Lower lobe of right lung (tissue), 2 donors: ENCODE measurements at places on chromosomes 13 and 19. TPM values are rescaled to one million over a fixed set of nuclear protein-coding genes. Genes with fewer than 3 reads are reported as not detected.

The DAZAP1 gene
- total RNA-seq = 89.4 TPM

The TMEM255B gene
- total RNA-seq = 21.5 TPM

The SPTBN4 gene
- 0.53 TPM for total RNA-seq

The ZNF20 gene
- 6.6 TPM for total RNA-seq

The ZNF30 gene
- 3.5 TPM for total RNA-seq

The TEX101 gene
- not detected for total RNA-seq

The FPR3 gene
- total RNA-seq = 62.3 TPM

DNA sequence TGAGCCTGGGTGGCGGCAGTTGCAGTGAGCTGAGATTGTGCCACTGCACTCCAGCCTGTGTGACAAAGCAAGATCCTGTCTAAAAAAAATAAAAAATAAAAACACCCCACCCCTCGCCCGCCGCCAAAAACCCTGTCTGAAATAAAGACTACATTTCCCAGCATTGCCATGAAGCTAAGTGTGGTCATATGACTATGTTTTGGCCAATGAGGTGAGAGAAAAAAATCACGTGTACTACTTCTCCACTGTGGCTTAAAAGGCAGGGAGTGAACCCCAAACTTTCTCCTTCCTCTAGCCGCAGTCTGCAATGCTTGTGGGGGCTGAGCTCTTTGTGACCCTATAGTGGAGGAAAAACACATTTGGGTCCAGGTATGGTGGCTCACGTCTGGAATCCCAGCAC lies 54.9 kb downstream of the COLGALT1 start:
- no peak for DNase-seq

DNA sequence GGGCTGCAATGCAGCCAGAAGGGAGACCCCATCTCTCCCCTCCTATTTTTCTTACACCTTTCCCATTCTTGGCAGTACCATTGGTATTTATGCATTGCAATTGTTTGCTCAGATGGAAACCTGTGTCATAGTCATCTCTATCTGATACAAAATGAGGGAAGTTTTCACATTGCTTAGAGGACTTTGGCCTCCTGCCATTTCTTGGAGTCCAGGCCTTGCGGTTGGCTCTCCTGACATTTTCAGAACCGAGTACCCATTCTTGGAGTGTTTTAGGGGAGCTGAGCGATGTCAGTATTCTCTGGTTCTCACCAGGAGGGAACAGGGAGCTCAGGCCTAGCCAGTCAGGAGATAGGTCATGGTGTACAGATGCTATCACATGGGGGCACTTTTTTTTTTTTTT lies 1.5 kb downstream of the SIN3B start:
- no peak for DNase-seq

DNA sequence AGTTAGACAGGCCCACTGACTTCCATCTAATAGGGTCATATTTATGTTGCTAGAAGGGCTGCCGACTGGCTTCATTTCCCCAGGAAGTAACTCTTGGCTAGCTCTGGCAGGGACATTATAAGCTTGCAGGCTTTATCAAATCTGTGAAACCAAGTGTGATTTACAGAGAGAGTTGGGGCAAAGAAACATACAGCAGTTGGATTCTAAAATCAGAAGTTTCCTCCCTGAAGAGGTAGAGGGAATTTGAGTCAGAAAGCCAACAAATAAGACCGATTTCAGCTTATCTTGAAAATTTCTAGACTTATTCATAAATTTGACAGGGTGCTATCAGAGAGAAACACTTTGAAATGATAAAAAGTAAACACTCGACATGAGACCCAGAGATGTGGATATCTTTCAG lies 407.8 kb downstream of the OLFM4 start:
- DNase-seq = no peak

GRCh38 chr19:13830741-13831536 lies 35.7 kb downstream of the ZSWIM4 start:
- DNase-seq = no peak

DNA sequence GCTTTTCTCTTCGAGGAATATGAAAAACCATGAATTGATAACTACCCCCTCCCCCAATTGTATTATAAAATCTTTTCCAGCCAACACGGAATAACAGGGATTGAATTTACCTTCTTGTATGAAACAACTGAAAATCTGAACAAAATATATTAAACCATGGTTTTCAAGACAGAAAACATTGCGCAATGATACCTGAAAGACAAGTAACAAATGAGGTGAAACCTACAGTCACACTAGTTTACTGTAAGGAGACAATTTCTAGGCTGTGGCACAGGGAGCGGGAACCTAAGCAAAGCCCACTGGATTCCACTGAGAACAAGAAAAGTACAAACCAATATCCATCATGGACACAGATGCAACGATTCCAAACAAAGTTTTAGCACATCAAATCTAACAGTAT lies 53.4 kb downstream of the ZNF283 start:
- DNase-seq = no peak

- no peak for DNase-seq
These were observed 13.0 kb upstream of the SPATA13 start for GRCh38 chr13:24147570-24147963.

GRCh38 chr13:64591971-64592370 lies 2638.2 kb downstream of the PCDH9 start:
- DNase-seq = no peak

DNA sequence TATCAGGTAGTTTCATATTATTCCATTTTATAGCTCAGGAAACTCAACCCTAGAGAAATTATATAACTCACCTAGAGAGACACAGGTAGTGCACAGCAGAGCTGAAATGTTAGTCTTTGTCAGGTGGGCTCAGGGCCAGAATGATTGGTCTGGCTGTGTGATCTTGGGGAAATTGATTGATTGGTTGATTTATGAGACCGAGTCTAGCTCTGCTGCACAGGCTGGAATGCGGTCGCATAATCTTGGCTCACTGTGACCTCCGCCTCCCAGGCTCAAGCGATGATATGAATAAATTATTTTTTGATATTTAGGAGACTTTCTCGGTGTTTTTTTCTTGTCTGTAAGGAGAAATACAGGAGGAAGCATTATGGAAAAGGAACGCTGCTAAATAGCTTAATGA lies 239.9 kb upstream of the SLC10A2 start:
- no peak for DNase-seq

GRCh38 chr19:14346279-14346678 lies 35.0 kb upstream of the ADGRE5 start:
- no peak for DNase-seq

- peak; percentile 53 for DNase-seq
These were observed 14.9 kb downstream of the LAIR2 start for GRCh38 chr19:54517483-54517882.

GRCh38 chr13:33057019-33057780 lies 41.0 kb downstream of the KL start:
- DNase-seq = no peak

- DNase-seq = no peak
These were observed 89.6 kb upstream of the SLC15A1 start for GRCh38 chr13:98842070-98842469.

DNA sequence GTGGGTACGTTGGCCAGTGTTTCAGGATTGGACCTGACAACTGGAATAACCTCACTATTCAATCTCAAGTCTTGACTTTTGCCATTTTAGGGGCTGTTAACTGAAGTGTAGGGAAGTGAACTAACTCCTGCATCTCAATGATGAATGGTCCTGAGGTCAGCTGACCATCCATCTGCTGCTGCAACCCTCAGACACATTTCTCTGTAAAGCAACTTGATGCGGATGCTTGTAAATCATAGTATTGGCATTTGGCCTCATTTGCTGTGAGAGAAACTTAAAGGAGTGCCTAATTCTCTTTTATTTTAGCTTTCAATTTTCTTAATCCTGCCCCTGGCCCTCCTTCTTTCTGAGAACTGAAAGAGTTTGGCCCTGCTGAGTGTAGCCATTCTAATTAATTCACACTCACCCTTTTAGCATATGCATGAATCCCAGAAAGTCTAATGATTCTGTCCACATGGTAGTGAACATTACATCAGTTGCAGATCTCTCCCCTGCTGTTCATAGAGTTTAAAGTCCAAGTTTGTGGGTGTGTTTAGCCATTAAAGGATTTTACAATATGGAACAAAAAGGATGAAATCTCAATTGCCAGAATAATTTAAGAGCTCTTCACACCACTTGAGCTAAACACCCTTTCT lies 1531.4 kb upstream of the SLC10A2 start:
- DNase-seq = no peak

GRCh38 chr13:48624016-48624415 lies 29.7 kb upstream of the CYSLTR2 start:
- no peak for DNase-seq

- DNase-seq = no peak
These were observed 52.1 kb downstream of the DPY19L3 start for GRCh38 chr19:32457571-32458158.

DNA sequence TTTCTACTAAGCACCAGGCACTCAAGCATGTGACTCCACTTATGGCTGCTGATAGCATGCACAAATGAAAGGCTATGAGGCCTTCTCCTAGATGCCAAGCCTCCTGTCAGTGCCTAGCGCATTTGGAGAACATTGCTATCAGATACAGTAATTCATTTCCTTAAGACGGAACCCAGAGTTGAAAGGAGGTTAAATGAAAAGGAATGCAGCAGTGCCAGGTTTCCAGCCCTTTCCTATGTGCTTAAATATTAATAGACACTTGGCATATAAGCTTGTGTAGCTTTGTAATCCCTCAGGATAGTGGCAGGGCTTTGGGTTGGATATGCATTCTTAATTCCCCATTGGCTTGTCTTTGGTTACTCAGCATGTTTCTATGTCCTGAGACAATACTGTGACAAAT lies 140.1 kb upstream of the FRY start:
- DNase-seq = no peak

- DNase-seq = no peak
These were observed 13.8 kb downstream of the METTL21C start for GRCh38 chr13:102680842-102681740.

- DNase-seq = no peak
These were observed 115.4 kb downstream of the FLT1 start for GRCh38 chr13:28379371-28380083.

GRCh38 chr19:19477705-19478383 lies 37.5 kb downstream of the TSSK6 start:
- DNase-seq = no peak

- no peak for DNase-seq
These were observed 50.6 kb upstream of the MTIF3 start for GRCh38 chr13:27500806-27501534.

- no peak for DNase-seq
These were observed 2612.9 kb downstream of the PCDH9 start for GRCh38 chr13:64617231-64617630.

DNA sequence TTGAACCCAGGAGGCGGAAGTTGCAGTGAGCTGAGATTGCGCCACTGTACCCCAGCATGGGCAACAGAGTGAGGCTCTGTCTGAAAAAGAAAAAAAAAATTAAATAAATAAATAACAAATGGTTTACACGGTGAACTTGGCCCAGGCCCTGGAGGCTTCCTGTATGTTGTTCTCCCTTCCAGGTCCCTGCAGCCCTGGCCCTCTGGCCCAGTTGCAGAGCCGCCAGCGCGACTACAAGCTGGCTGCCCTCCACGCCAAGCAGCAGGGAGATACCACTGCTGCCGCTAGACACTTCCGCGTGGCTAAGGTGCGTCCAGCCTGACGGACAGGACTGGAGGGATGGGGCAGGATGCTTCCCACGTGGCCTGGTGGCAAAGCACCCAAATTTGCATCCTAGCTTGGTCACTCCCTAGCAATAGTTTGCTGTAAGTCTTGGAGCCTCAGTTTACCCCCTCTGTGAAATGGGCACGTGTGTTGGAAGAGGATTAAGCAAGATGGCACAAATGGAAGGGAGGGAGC lies 11.9 kb downstream of the CC2D1A start:
- DNase-seq = no peak

DNA sequence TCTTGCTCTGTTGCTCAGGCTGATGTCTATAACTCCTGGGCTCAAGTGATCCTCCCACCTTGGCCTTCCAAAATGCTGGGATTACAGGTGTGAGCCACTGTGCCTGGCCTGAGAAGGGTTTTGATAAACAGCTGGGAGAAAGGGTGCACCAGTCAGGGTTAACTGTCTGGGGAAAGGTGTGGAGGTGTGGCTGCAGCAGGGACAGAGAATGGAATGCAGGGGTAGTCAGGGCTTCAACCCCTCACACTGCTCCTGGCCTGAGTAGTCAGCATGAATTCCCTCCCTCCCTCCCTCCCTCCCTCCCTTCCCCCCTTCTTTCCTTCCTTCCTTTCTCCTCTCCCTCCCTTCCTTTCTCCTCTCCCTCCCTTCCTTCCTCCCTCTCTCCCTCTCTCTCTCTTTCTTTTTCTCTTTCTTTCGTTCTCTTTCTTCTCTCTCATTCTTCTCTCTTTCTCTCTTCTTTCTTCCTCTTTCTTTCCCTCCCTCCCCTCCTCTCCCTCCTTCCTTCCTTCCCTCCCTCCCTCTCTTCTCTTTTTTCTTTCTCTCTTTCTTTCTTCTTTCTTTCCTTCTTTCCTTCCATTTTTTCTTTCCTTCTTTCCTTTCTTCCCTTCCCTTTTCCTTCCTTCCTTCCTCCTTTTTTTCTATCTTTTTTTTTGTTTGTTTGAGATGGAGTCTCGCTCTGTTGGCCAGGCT lies 16.0 kb downstream of the MYO1F start:
- no peak for DNase-seq

DNA sequence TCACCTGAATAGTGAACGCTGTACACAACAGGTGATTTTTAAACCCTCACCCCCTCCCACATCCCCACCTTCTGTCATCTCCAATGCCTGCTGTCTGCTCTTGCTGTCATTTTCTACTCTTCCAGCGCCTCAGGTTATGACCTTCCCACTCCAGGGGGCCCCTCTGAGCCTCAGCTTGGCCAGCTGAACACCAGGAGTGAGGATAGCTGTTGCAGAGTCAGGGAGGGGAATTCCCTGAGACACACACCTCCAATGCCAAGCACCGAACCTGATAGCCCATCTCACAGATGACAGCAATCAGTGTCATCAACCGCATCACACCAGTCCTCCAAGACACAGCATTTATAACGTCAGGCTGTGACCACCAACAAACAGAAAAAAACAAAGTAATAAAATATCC lies 193.5 kb downstream of the ZNF536 start:
- no peak for DNase-seq

- DNase-seq = peak; percentile 70
These were observed 24.0 kb downstream of the SLC8A2 start for GRCh38 chr19:47447470-47448359.

DNA sequence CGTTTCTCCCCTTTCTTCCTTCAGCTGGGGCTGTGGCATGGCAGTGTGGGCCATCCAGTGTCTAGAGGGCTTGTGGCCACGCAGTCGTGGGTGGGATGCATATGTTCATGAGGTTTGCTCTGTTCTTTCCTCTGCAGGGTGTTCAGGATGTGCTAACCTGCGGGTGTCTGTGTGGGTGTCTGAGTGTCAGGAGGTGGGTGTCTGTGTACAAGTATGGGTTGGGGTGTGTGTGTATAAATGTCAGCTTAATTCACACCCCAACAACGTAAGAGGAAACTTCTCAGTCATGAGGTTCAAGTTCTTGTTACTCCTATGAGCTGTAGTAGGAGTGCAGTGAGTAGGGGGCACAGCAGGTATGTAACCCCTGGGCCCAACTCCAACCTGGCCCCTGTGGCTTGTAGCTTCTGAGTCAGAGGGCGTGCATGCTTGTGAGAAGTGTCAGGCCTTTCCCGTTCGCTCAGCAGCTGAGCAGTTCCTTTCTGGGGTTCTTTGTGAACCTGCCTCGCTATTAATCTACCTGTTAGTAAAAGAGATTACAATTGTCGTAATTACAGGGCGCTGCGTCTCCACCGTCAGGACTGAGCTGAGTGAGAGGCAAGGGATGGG lies 49.1 kb downstream of the NFIX start:
- no peak for DNase-seq

- no peak for DNase-seq
These were observed 21.3 kb upstream of the EPHX3 start for GRCh38 chr19:15253513-15253912.
